ENCODE measurements at places on chromosomes 7 and 10.

DNA sequence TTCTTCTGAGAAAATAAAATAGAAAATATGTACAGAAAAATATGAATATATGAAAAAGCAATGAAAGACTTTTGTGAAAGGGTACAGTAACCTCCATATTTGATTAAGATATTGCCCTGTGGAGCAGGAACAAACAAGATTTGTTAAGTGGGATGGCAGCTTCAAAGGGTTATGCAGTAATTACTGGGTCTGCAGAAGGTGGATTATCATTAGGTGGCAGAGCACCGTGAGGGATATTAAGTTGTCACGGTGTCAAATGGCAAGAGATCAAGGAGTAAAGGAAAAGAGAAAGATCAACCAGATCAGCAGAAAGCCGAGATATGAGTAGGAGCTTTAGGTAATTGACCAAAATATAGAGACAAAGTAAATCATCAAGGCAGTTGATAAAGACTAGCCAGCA is 44.1 kb downstream of the DGKB start:
- DNase-seq, result no peak

GRCh38 chr10:63156236-63156635 is 23.1 kb downstream of the NRBF2 start:
- DNase-seq, result no peak

DNA sequence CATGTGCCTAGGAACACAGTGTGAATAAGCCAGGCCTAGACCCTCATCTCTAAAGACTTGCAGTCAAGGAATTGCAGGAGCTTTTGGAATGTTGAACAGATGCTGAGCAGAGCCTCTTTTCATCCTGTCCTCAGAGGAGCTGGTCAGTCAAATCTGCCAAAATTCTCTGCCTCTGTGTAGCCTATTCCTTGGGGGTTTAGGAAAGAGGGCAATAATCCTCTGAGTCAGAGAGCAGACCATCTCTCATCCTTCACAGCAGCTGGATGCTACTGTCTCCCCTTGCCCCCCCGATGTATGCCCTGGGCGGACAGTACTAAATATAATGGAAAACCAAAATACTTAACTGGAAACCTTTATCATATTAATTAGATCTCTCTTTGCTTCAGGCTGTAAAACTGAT is 52.6 kb downstream of the BICC1 start:
- DNase-seq, result no peak

- DNase-seq, result no peak
These were observed 630.2 kb upstream of the LRRTM3 start for GRCh38 chr10:66295602-66296001.

GRCh38 chr10:78451592-78451991 is 417.9 kb downstream of the RPS24 start:
- DNase-seq, result no peak

DNA sequence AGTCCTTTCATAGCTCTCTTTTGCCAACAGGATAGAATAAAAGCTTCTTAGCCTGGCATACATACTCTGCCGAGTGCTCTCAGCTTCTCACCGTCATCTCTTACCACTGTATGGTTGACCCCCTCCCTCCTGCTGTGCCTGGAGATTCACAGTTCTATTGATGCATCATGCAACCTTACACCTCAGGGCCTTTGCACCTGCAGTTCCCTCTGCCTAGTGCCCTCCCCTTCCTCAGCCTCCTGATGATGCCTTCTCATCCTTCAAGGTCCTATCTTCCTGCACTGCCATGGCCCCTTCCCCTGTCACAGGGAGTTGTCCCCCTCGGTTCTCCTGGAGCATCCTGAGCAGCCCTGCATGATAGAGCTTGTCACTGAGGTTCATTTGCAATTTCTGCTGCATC is 81.5 kb downstream of the CDH23 start:
- DNase-seq, result no peak

DNA sequence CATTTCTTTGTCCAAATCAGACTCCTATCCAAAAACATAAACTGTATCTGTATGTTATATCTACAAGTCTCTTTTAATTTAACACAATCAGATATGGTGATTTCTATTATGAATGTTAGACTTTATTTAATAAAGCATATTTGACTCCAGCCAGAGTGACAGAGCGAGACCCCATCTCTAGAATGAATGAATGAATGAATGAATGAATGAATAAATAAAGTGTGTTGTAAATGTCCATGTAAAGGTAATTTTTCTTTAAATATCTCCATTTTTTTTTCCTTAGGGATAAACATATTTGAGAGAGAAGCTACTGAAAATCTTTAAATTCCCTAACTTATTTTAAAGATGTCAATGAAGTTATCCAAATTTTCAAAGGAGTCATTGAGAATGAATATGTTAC is 18.1 kb upstream of the ALDH18A1 start:
- no peak for DNase-seq

- peak; percentile 27 for DNase-seq
These were observed 194.9 kb downstream of the SUGCT start for GRCh38 chr7:40329601-40330153.

DNA sequence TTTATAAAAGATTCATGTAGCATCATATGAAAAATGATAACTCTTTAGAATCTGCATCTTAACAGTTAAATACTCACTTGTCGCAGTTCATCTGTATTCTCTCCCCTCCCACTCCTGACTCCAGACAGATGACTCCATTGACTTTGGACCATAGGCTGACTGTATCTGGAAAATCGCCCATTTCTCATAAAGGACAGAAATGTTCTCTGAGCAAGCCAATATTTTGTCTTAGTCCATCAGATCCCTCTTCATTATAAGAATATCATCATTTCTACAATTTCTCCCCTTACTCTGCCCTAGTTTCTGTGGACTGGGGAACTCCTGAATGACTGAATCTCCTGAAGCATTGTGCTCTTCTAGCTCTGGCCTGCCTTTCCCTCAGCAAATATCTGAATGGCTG is 125.4 kb downstream of the SEMA3D start:
- DNase-seq, result no peak

DNA sequence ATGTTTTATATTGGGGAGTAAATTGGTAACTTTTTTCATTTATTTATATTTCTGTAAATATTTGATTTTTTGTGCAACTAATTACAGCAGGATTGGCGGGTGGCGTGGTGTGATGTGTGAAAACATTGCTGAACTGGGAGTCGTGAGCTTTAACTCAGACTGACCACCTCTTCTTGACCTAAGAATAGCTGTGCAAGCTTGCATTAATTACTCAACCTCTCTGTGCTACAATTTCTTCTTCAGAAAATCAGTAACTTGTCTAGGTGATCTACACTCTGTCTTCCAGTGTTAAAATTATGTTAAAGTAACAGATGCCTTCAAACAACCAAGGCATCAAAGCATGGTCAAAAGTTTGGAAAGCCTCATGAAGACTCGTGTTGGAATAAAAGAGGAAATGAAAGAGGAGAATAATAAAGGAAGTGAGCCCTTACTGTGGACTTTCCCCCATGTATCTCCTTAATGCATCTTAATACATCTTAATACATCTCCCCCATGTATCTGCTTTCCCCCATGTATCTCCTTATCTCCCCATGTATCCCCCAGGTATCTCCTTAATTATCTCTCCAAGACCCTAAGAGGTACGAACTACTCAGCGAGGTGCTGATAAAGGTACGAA is 71.2 kb downstream of the SVIL start:
- peak; percentile 64 for DNase-seq

DNA sequence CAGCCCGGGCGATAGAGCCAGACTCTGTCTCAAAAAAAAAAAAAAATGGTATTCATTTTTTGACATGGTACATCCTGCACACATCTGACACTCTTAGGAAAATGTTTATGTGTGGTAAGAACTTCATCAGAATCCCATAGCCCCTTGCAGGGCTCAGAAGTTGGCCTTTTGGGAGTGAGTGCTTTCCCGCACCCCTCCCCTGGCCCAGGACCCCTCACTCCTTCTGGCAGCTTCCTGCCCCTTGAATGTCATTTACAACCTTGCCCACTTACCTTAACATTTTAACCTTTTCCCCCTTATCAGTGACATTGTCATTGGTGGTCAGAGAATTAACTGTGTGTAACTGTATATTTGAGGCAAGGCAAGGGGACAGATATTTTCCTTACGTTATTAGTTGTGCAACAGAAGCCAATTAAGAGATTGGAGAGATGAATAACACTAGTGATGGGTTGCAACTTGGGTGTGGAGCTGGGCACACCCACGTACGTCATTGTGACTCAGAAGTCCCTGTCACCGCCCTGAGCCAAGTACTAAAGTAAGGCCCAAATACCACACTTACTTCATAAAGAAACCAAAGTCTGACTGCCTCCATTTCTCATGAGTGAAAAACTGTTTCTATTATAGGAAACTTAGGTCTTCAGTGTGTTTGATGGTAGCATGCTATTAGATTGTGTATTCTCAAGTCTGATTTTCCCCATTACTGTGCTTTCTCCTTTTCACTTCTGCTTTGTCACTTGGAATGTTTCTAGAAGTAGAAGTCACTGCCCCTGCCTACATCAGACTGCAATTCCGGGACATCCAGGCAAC is 31.6 kb downstream of the OGDH start:
- peak; percentile 93 for DNase-seq

GRCh38 chr7:84841809-84842208 is 345.0 kb downstream of the SEMA3D start:
- DNase-seq, result no peak

- no peak for DNase-seq
These were observed 237.4 kb downstream of the FOXP2 start for GRCh38 chr7:114652041-114652440.

- DNase-seq, result peak; percentile 9
These were observed 64.3 kb upstream of the ANTXRL start for GRCh38 chr10:46222364-46222935.

GRCh38 chr7:46459942-46460341 is 538.9 kb upstream of the IGFBP3 start:
- DNase-seq, result no peak

GRCh38 chr7:48337012-48337621 is 165.9 kb downstream of the ABCA13 start:
- peak; percentile 60 for DNase-seq

GRCh38 chr10:58041901-58042300 is 225.8 kb downstream of the IPMK start:
- no peak for DNase-seq

DNA sequence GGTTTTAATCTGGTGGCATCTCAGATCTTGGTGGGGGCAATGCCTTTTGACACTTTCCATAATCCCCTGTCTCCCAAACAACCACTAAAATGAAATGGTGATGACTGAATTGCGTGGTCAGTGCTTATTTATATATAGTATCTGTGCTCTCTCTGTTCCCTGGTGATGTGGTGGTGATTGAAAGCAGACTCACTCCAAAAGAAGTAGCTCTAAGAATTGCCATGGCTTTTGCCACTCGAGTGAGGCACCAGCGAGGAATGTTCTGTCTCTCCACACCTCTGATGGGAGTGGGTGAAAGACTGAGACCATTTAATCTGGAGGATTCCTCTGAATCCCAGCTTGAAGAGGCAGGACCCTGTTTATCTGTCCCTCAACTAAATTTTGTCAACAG is 2.8 kb downstream of the DUSP5 start:
- DNase-seq, result no peak

DNA sequence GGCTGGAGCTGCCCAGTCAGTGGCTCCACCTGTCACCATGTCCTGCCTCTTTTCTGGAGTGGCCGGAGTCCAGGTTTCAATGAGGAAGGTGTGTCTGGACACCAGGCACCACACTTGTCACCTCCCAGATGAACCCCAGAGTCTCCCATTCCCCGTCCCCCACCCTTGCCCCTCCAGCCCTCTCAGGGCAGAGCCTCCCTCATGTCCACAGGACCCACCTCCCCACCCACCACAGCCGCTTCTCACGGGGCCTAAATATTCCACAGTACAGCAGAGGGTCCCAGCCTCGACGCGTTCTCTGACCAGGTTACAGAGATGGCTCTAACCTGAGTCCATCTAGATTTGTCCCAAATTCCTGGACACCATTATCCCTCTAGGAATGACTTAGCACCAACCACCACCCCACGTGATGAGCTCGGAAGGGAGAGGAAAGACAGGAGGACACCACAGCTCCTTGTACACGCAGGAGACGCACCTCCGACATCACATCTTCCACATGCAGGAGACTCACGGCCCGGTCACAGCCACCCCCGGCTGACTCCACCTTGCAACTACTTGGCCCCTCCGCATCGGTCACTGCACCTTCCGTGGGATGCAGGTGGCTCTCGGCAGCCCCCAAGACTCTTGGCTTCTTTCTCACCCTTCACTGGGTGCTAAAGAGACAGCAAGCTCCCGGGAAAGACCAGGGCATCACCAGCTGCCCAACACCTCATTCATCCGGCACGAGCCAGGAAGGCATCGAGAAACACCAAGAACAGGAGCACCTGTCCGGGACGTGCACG is 560.2 kb downstream of the DNAJB6 start:
- DNase-seq, result no peak

- peak; percentile 21 for DNase-seq
These were observed 31.7 kb upstream of the ASL start for GRCh38 chr7:66043681-66044497.

DNA sequence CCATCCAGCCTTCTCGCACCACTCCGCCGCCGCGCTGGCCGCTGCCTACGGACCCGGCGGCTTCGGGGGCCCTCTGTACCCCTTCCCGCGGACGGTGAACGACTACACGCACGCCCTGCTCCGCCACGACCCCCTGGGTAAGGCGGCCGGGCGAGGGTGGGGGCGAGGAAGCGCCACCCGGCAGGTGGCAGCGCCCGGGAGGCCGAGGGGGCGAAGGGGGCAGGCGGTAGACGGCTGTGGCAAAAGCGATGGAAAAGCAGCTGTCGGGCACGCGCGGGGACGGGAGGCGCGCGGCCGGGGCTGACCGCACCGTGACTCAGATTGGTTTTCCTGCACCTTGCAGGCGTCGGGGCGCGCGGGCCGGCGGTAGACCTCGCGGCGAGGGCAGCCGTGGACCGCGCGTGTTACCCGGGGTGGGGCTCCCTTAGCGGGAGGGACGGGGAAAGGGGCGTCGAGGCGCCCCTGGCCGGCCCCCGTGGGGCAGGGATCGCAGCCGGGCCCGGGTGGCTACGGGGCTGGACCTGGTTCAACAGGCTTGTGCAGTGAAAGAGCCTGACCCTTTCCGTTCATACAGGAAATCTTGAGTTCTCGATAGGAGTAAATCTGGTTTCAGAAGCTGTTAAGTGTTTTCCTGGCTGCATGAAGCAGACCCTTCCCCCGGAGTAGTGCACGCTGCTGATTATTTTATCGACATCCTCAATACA is 608 bp downstream of the HHEX start:
- peak; percentile 72 for DNase-seq

GRCh38 chr10:71648933-71649320 is 70.7 kb downstream of the C10orf105 start:
- no peak for DNase-seq

GRCh38 chr7:80244206-80244916 is 109.7 kb downstream of the GNAI1 start:
- DNase-seq, result no peak

DNA sequence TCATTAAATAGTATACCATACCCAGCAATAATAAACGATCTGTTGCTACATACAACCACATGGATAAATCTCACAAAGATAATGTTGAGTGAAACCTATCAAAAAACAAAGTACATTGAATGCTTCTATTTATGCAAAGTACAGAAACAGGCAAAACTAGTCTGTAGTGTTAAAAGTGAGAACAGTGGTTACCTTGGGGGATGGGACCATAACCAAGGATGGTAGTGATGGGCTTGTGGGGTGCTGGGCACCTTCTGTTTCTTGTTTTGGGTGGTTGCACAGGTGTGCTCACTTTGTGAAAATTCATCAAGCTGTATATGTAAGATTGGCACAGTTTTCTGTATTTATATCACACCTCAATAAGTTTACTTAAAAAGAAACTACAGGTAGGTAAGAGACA is 105.7 kb downstream of the ATE1 start:
- DNase-seq, result no peak

- DNase-seq, result peak; percentile 70
These were observed at the start of gene SAMD9L for GRCh38 chr7:93148144-93148543. TSS of gene SAMD9L (minus strand) at chr7:93148385. CDS start at chr7:93135971, 12,414 bp downstream.

All from inflammatory macrophage treated with lipopolysaccharide for 1 hour (primary cell).